ENCODE measurements at places on chromosomes 13 and 19.

GRCh38 chr19:55253842-55254624 lies 4.8 kb downstream of the PPP6R1 start:
- DNase-seq, result no peak

DNA sequence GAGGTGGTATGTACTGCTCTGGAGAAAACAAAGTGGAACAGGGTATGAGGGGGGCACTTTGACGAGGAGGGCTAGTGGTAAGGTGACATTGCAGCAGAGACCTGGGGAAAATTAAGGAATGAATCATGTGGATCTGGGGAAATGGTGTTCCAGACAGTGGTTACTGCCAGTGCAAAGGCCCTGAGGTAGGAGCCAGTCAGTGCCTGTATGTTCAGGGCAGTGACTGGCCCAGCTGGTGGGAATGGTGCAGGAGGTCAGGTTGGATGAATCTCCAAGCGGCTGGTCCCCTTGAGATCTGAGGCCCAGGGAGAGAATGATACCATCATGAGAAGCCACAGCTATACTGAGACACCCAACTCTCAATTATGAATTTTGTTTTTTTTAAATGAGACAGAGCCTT lies 4.9 kb downstream of the VAV1 start:
- no peak for DNase-seq

DNA sequence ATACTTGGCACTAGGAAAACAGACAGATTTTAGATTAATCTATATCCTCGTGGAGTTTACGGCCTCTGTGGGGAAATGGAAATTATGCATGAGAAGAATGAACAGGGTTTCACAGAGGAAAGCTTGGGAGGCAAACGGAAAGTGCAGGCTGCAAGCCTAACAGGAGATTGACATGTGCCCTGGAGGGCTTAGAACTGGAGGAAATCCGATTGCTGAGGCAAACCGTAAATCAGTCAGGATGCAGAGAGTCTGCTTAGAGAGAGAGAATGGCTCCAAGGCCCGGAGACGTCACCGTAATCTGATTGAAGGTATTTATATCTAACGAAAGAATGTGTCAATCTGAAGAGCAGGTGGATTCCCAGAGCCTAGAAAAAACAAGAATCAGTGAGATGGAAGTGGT lies 143.2 kb downstream of the KATNAL1 start:
- no peak for DNase-seq

GRCh38 chr19:7101498-7102253 lies 32.2 kb downstream of the ZNF557 start:
- no peak for DNase-seq

DNA sequence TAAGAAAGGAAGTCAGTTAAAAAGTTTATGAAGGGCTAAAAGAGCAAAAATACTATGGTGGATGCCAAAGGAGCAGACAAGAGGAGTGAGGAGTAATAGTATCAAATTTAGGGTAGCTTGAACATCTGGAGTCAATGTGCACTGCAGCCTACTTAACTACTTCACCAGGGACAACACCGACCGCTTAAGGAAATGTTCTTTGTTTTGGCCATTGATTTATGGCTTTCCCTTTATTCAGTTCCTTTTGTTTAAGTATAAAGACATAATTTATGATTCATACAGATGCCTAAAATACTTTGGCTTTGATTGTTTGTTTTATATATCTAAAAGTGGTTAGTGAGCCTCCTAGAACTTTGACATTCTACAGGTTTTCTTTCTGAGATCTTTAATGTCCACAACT lies 276.3 kb upstream of the PRR20A start:
- DNase-seq, result no peak

GRCh38 chr19:51724543-51724942 lies 752 bp upstream of the HAS1 start:
- DNase-seq, result no peak

DNA sequence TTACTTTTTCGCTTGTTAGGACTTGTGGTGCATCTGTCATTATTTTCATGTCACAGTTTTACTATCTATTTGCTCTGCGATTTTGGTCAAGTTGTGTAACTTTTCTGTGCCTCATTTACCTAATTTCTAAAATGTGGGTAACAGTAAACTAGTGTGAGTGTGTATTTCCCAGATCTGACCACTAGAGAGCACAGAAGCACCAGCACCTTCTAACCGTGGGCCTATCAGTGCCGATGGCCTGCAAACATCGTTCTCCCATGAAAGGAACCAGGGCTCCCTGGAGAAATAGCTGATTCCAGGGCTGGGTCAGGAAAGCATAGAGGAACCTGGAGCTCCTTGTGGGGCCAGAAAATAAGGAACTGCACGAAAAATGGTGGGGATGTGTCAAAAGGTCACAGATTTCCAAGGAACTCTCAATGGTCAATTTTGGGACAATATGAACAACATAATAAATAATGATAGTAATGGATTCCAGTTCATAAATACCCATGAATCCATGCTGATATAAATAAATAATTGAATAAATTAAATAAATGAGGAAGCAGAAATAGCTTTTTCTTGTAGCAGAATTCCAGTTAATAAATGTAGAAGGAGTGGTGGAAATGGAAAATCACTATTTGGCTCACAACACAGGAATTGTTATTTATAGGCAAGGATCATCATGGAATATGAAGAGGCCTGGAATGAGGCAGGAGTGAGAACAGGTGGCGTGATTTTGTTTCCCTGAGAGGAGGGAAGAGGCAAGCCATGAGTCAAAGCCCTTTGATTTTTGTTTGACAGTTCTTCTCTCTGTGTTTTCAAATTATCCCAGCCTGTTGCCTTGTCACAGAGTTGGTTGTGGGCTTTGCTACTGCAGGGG lies 31.1 kb downstream of the CEACAM8 start:
- DNase-seq, result no peak

GRCh38 chr13:57558051-57558467 lies 73.5 kb upstream of the PCDH17 start:
- DNase-seq, result no peak

- DNase-seq, result no peak
Measured at GRCh38 chr19:3986260-3987041, 1.2 kb upstream of the EEF2 start.

DNA sequence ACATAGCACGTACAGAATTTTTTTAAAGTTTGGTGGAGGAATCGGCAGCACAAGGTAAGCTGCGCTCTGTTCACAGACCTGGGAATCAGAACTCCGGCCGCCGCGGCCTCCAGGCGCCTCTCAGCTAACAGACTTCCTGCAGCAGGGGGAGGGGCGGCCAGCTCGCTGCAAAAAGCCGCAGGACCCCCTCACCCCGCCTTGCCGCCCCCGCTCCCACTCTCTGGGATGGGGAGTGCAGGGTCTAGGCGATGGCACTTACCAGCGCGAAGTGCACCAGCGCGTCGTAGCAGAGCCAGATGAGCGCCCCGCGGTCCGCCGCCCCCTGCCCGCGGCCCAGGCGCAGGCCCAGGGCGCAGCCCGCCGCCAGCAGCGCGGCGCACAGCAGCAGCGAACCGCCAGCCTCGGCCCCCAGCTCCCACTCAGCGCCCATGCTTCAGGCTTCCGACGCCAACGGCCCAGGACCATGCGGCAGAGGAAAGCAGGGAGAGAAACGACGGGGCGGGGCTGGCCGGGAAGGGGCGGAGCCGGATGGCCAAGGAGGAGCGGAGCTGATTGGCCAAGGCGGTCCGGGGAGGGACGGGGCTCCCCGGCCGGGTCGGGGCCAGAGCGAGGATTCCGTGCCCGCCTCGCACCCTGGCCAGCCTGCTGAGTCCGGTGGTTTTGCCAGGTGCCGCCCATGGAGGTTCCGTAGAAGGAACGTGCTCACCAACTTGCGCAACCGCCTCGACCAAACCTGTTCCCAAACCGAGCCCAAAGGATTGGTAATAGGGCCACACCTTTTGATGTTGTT lies at the start of gene EBPL:
Gene EBPL (minus strand): TSS at position 492 of the 790 bp plus-strand sequence. CDS start 62 bp downstream, at position 430.
- peak; percentile 78 for DNase-seq

DNA sequence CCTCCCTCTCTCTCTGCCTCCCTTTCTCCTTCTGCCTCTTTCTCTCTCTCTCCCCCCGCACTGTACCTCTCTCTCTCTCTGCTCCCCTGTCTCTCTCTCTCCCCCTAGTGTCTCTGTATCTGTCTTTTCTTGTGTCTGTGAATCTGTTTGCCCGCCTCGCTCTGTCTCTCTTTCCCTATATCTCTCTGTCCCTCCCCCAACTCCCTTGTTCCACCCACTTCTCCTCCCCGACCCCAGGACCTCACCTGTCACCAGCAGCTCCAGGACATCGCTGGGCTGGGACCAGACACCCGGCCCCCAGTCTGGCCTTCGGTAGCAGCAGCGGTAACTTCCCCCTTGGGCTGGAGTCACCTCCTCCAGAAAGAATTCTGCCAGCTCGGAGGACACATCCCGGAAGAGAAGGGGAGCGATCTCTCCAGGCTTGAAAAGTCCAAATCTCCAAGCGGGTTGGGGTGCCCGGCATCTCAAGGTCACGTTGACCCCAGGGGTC lies 3.9 kb downstream of the OSCAR start:
- no peak for DNase-seq

GRCh38 chr13:52097197-52097596 lies 31.7 kb downstream of the NEK5 start:
- DNase-seq, result no peak

DNA sequence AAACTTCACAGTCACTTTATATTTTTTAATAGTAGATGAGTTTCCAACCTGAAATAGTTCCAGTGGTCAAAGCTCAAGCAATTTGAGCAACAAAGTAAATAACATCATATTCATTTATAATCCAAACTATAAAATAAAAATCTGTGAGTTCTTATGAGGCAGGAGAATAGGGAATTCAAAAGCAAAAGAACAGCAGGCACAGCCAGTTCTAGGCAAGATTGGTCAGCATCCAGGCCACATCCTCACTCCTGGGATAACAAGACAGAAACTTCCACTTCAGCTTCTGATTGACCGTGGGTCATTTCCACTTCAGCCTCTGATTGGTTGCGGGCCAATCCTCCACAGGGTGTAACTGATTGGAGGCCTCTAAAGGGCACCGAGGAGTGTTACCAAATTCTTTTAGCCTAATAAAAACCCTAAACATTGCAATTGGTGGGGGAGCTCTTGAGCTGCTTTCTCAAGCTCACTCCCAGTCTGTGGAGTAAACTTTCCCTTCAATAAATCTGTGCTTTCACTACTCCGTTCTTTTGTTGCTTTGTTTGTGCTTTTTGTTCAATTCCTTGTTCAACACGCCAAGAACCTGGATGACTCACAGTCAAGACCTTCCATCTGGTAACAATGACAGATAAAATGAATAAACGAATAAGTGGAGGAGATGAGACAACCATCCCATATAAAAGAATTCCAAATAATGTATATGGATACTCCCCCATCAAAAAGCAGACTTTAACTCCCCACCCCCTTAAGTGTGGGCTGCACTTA lies 42.6 kb upstream of the AMER2 start:
- DNase-seq, result no peak

GRCh38 chr13:110576070-110576394 lies 14.5 kb upstream of the RAB20 start:
- no peak for DNase-seq

DNA sequence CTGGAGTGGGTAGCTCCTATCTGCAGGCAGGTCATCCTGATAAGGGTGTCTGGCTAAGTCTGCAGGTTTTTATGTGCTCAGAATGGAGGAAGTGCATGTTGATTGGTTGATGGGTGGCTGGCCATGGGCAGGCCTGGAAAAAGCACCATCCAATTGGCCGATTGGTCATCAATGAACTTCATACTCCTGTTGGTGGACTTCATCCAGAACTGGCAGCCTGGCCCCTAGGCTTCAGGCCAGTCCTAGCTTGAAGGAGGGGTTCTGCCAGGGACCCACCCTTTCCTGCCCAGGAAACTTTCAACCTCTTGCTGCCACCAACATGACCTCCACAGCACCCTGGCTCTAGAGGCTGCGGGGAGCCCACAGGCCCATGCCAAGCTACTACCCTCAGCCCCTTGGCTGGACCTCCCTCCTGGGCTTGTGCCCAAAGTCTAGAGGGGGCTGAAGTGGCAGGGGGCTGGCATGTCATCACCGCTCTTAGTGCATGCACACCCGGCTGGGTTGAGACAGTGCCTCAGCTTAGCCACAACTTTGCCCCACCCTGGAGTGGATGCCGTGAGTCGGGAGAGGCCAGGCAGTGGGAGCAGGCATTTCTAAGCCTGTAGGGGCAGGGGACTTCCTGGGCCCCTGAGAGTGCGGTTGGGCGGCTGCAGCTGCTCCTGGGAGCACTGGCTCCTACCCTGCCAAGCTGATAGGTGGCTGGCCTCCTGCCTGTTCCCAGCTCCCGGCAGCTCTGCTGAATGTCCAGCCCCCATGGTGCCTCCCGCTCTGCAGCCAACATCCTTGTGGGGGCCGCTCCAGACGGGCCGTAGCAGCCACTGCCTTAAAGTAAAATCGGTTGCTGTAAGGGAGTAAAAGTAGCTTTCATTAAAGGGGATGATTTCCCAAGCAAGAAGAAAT lies 13.2 kb downstream of the DNAJC15 start:
- no peak for DNase-seq

DNA sequence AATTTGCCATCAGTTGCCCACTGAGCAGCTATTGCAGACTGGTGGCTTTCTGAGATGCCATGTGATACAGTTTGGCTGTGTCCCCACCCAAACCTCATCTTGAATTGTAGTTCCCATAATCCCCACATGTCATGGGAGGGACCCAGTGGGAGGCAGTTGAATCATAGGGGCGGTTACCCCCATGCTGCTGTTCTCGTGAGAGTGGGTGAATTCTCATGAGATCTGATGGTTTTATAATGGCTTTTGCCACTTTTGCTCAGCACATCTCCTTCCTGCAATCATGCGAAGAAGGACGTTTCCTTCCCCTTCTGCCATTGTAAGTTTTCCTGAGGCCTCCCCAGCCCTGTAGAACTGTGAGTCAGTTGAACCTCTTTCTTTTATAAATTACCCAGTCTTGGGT lies 34.8 kb upstream of the ANKRD10 start:
- DNase-seq, result no peak

DNA sequence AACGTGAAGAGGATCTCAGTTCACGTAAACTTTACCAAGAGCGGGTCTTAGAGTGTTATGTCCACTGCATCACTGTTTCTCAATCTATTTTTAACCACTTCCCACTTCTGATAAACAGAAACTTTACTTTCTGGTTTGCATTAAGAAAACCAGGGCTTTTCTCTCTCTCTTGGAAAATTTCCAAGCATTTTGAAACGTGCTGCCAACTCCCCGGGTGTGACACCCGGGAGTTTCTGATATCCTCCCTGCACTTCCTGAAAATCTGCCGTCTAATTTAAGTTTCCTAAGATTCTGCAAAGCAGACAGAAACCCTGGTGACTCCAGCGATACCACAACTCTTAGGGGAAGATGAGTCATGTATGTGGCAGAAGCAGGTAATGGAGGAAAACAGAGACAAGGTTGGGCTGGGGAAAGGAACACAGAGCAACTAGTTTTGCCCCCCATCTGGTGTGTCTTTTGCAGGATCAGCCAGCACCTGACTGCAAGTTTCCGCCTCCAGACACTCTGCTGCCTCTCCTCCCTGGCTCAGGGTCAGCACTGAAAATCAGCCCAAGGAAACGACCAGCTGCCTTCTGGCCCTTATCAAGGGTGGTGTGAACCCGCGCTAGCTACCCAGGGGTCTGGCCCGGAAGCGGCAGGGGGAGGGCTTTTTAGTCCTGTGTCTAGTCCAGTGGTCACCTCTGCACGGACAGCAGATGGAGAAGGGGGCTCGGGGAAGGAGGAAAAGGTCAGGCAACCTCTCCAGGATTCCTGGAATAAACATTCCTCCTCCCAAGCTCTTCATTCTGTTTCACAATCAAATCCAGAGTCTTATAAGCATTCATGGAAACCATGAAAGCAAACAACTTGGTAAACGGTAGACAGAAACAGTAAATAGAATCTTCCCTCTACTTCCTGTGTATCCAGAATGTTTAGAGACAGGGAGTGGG lies 11.3 kb upstream of the FFAR2 start:
- DNase-seq, result no peak

GRCh38 chr13:40388617-40389016 lies 277.8 kb downstream of the FOXO1 start:
- peak; percentile 57 for DNase-seq

- no peak for DNase-seq
Measured at GRCh38 chr19:57321116-57321515, 844 bp downstream of the ZNF543 start.

- DNase-seq, result no peak
Measured at GRCh38 chr19:22545751-22546150, 88.4 kb upstream of the ZNF492 start.

Data from stimulated activated CD8-positive, alpha-beta memory T cell treated with anti-CD3 and anti-CD28 coated beads, Interleukin-2, amount 100 ng/mL, for 1 hour (primary cell).